Right atrium auricular region (tissue), 2 donors: ENCODE measurements at places on chromosomes 4 and X. TPM values are rescaled to one million over a fixed set of nuclear protein-coding genes. Genes with fewer than 3 reads are reported as not detected.

KIT gene
- total RNA-seq: 1.5 TPM

MTCP1 gene
- 0.85 TPM for total RNA-seq

IQCM gene
- total RNA-seq: not detected

NAP1L3 gene
- total RNA-seq: 7.3 TPM

GRCh38 chr4:109395694-109396093 lies 37.9 kb upstream of the SEC24B start:
- no peak for DNase-seq

DNA sequence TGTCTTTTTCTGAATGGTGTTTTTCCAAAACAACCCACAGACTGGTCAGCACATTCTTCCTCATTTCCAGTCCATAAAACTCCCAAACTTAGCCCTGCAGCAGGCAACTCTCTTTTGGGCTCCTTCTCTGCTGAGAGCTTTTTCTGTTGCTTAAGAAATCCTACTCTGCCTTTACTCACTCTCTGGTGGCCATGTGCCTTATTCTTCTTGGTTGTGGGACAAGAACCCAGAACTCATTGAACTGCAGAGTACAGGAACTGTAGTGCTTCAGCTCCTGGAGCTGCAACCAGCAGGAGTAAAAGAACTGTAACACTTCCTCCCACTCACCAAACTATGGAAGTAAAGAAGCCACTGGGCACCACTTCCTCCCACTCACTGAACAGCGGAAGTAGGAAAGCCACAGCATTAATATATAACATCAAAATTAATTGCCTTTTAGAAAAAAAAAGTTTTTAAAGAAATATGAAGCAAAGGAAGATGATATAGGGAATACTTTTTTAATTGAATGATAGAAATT lies 864.1 kb upstream of the PCDH10 start:
- no peak for DNase-seq

- no peak for DNase-seq
Measured at GRCh38 chr4:56130606-56131155, 181.9 kb downstream of the CEP135 start.

DNA sequence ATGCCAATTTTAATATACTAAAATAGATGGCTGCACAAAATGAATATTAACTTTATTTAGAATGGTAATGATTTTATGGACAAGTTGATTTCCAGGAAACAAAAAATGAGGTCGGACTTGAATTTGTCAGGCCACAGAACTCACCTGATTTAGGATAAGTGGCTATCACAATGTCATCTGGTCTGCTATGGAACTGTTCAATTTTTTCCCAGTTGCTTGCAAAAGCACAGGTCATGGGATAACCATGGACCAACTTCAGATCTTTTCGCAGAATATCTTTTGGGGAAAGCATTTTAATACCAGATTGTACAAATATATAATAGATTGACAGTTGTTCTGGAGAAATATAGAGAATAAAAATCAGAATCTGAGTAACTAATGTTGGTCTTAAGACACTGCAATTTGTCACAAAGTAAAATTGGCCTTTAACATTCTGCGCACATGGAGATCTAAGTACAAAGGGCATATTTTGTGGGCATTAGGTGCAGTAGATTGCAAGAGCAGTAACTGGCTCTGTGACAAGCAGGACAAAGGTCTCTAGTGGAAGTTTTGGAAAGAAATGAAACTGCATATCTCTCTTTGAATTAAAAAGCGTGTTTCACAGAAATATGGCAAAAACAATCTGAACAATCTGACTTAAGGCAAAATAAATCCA lies 5.4 kb downstream of the SULT1B1 start:
- DNase-seq: no peak

DNA sequence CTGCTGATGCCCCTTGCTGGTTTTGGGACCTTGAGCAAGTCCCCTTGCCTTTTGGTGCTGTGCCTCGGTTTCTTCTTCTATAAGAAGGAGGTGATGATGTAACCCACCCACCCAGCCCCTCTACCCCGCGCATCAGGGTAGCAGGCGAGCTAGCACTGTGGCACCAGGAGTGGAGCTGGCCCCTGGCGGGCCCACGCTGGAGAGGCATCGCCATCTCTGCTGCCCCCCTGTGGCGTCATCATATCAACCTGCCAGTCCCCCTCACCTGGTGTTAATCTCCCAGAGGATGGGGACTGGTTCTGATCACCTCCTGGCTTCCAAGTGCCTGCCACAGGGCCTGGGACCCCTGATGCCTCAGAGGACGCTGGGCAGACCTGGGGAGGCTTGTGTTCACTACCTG lies 6.3 kb upstream of the SORCS2 start:
- no peak for DNase-seq

DNA sequence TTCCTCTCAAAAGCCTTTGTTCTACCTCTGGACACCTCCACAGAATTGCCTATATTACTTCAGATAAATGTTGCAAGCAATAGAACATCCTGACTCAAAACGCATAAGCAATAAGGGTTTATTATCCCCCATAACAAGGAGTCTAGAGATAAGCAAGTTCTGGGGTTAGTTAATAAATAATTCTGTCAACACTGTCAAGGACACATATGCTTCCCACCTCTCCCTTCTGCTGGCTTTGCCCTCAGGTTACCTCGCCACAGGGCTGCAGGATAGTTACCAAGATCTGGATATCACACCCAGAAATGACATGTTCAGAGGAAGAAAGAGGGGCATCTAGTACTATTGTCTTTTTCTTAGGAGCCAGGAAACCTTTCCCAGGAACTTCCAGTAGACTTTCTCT lies 14.0 kb upstream of the DUSP21 start:
- DNase-seq: no peak

GRCh38 chr4:85475631-85476233 lies 782 bp downstream of the ARHGAP24 start:
- DNase-seq: no peak

DNA sequence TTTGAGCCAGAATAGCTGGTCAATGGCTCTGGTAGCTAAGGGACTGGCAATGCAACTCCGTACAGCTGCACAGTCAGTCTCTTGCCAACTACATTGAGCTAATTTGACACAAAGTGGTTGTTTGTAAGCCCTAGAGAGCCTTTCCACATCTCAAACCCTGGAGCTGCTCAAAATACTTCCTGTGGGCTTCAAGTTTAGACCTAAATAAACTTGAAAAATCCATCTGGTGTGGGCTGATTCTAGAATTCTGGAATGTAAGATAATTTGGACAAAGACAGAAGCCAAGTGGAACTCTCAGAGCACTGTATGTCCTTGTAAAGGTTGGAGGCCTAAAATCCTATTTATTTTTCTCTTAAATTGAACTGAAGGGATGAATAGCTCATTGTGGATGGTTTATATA lies 380.8 kb downstream of the SPRY1 start:
- no peak for DNase-seq
